ENCODE measurements at places on chromosomes 4 and X. TPM values are rescaled to one million over a fixed set of nuclear protein-coding genes. Genes with fewer than 3 reads are reported as not detected.

DNA sequence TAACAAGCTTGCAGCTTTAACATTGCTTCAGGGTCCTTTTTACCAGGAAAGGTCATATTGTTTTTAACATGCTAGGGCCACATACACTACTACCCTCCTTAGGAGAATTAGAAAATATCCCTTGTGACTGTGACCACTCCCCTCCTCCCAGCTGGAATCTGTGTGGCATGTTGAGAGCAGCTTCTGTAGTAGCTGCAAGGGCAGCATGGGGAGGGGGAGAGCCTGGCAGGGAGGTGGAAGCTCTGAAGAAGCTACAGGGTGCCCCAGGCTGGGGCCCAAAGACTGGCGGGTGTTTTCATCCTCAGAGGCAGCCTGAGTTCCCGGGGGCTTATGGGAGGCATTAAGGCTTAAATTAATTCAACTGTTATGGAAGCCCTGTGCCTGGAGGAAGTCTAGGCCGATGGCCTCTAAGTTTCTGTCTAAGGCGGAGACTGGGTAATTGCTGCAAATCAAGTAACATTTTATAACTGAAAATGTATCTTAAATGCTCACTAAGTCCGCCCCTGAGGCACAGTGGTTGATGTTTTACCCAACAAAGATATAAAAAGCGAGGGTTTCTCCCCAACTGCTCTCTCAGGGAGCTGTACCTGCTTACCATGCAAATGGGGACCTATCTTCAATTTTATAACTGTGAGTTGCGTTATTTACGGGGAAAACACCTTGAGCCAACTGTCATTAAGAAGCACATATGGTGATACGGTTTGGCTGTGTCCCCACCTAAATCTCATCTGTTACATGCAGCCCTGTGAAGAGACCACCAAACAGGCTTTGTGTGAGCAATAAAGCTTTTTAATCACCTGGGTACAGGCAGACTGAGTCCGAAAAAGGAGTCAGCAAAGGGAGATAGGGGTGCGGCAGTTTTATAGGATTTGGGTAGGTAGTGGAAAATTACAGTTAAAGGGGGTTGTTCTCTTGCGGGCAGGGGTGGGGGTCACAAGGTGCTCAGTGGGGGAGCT is 37.4 kb upstream of the STS start:
- no peak for DNase-seq

GRCh38 chr4:189084671-189085070 is 856.0 kb upstream of the FRG1 start:
- DNase-seq: no peak

- no peak for DNase-seq
Measured at GRCh38 chr4:185040523-185040922, 22.2 kb downstream of the HELT start.

DNA sequence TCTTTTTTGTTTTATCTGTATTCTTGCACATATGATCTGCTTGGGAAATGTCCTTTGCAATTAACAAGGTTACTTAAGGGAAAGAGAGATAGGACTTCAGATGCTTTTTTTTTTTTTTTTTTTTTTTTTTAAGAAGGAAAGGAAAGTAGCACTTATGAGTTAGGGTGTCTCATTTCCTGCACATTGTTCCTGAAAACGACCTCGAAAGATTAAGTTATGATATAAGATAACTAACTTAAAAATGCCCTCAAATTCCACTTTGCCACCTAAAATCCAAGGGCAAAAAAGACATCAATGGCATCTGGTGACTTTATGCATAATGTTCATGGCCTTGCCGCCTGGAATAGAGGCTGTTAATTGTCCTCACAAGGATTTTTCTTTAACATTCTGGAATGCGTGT is 44.9 kb downstream of the PCDH7 start:
- DNase-seq: no peak

DNA sequence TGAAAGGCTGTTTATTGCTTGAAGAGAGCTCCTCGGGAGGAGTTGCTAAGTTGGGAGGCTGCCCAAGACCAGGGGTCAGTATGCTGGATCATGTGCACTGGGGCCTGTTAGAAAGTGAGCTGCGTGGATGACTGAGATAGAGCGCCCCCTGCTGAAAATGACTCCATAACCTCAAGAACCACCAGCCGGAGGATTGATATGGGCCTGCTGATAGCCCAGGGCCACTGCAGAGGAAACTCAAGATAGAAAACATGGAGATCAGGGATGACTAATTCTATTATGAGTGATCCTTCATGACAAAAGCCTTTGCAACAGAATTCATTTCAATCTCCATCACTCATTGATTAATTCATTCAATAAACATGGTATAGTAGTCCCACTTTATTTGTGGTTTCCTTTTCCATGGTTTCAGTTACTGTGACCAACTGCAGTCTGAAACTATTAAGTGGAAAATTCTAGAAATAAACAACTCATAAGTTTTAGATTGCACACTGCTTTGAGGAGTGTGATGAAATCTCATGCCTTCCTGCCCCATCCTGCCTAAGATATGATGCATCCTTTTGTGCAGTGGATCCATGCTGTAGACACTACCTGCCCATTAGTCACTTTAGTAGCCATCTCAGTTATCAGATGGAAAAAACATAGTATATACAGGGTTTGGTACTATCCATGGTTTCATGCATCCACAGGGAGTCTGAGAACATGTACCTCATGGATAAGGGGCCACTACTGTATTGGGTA is 126.7 kb upstream of the MBNL3 start:
- DNase-seq: peak; percentile 74

- DNase-seq: no peak
Measured at GRCh38 chr4:70158576-70158975, 4.5 kb downstream of the PRR27 start.

DNA sequence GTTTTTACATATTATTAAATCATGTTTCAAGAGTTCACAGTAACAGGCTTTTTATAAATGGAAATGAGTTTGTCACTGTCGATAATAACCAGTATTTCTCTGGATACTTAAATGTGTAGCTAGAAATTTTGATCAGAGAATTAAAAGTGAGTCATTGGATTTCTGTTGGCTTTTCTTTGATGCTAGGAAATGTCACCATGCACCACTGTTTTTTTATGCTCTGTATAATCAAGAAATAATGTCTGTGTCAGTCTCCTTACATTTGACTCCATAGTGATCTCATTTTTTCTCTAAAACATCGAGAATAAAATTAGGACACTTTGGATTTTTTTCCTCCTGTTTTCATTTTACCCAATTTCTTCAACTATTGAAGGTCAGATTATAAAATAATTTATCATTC is 234.2 kb downstream of the RAPGEF2 start:
- no peak for DNase-seq

Gene IBSP
- total RNA-seq: not detected
